ENCODE measurements at places on chromosomes 11 and 22.

DNA sequence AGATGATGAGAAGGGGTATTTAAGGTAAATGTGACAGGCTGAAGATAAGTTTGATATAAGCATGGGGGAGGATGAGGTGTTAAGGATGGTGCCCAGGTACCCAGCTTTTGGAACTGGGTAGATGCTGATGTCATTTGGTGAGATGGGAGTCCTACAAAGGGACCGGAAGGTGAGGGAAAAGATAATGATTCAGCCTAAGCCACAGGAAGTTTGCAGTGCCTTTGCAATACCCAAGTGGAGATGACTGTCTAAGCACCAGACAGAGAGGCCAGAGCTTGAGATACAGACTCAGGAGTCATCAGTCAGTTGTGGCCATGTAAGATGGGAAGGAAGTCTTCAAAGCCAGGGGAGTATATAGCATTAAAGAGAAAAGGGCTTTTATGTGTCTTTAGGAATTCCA lies 30.0 kb upstream of the SMCO4 start:
- no peak for DNase-seq

DNA sequence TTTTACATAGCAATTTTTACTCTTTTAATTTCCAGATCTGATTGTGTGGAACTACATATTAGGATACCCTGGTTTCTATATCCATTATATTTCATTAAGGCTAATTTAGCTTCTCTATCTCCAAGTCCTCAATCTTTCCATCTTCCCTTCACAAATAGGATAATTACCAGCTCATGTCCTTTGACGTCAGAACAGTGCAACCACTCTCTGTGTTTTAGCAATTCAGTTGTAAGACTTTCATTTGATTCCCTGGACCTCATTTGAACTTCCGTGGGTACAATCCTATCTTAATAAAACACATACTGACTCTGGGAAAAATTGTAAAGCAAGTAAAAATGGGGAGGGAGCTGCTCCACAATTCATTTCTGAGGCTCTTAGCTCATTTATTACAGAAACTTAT lies 52.8 kb downstream of the FAM76B start:
- DNase-seq: no peak

DNA sequence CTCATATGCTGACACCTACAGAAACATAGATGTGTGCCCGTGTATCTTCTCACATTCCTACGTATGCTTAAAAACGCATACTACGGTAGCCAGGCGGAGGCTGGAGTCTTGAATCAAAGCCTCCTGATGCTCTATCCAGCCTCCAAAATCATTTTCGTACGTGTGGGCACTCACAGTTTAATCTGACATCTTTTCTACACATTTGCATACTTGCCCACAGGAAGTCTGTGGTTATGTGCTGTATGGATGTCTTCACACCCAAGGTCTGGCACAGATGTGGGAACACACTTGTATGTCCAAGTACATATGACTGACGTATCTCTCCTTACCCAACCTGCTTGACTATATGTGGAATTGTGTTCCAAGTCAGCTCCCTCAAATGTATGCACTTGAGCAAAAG lies 561.8 kb upstream of the CADM1 start:
- DNase-seq: no peak

DNA sequence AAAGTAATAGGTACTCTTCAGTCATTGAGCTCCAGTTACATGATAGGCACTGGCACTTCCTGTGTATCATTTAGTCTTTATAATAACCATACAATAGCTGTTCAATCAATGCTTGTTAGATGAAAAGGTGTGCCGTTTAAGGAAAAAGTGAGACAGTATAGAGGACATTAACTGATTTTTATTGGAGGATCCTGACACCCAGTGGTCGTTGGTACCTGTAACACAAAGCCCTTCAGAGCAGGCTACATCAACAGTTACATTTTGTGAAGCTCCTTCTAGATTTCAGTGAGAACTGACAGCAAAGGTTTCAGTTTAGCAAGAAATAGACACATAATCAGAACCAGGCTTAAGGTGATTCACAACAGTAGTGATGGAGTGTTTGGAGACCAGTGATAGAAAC lies 44.2 kb downstream of the CCDC81 start:
- no peak for DNase-seq

DNA sequence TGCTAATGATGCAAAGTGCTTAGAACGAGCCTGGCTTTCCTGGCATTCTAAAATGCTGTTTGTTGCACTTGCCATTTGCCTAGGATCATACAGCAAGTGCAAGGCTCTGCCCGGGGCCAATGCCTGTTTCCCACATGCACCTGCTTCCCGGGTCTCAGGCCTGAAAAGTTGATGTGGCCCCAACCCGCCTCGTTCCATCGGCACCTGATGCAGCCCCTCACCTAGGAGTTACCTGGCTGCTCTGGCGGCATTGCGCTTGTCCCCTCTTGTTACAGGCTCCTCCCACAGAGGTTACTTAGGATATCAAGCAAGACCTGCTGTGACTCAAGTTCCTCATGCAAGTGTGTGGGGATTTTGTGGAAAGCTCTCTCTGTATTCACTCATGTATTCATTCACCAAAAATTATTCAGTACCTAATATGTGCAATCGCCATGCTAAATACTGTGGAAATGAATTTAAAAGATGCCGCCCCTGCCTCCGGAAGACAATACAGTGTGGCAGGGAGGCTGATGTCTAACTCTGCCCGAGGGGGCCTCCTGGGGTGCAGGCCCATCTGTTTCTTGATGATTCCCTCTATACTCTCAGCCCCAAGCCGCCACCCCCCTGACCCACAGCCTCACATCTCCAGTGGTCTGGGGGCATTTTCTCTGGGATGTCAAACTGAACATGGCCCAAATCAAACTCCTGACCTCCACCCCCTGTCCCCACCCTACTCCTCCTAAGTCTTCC lies 184.5 kb downstream of the EFCAB6 start:
- no peak for DNase-seq

GRCh38 chr11:78199015-78199652 lies 10.4 kb downstream of the USP35 start:
- DNase-seq: no peak

DNA sequence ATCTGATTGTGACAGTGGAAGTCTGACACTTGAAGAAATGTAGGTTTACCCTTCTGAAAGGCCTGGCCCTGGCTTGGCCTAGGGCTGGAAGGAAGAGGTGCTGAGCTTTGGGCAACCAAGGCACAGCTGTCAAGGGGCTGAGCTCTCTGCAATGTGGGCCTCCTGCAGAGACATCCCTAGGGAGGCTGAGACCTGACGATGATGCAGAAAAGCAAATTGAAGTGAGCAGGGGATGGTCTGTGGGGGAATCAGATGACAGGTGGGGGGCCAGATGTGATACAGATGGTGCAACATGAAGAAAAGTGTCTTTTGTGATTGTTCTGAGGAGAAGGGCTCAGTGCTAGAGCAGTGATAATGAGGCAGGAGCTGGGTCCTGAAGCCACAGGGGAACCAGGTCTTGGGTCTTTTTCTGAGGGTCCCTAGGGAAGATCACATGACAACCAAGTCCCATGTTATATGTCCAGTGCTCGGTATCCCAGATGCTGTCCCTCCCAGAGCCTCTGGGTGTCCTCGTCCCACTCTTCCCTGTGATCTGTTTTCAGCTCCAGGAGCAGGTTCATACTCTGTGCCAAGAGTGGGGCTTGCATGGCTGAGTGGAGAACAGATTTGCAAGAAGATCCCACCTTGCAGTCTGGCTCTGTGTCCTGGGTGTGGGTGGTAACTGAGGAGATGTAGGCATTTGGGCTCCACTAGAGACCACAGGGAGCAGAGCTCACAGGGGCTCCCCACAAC lies 79.9 kb upstream of the VPREB1 start:
- DNase-seq: no peak

DNA sequence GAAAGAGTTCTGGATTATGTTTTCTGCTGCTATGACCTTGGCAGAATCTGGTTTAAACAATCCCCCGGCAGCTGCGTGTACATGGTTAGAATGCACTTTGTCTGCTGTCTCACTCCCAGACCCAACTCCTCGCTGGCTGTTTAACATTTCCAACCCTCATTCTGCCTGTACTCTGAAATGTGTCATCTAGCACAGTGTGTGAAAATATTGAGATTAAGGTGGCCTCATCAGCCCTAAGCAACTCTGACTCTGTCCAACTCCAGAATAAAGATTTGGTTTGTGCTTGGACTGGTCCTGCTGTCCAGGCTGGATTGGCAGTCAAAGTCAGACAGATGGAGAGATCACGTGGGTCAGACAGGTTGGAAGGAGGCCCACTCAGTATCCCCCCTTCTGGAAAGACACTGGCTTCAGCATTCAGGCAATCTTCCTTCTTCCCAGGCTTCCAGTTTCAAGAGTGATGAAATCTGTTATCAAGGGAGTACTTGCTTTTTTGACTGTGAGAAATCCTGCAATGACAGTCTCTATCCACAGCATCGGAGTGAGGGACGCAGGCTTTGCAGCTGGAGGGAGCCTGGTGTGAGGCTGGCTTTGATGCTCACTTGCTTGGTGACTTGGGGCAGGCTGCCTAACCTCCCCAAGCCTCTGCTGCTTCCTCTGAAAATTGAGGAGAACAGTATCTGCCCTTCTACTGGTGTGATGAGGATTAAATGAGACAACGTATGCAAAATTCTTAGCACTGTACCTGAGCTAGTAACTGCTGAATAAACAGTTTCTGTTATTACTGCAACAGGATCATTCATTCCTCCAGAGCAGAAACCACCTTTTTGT lies 29.8 kb downstream of the ABTB2 start:
- no peak for DNase-seq

GRCh38 chr11:8016440-8016839 lies 29.3 kb downstream of the EIF3F start:
- DNase-seq: no peak

All from common myeloid progenitor, CD34-positive (primary cell).